ENCODE measurements at places on chromosomes 1 and 21. TPM values are rescaled to one million over a fixed set of nuclear protein-coding genes. Genes with fewer than 3 reads are reported as not detected.

DNA sequence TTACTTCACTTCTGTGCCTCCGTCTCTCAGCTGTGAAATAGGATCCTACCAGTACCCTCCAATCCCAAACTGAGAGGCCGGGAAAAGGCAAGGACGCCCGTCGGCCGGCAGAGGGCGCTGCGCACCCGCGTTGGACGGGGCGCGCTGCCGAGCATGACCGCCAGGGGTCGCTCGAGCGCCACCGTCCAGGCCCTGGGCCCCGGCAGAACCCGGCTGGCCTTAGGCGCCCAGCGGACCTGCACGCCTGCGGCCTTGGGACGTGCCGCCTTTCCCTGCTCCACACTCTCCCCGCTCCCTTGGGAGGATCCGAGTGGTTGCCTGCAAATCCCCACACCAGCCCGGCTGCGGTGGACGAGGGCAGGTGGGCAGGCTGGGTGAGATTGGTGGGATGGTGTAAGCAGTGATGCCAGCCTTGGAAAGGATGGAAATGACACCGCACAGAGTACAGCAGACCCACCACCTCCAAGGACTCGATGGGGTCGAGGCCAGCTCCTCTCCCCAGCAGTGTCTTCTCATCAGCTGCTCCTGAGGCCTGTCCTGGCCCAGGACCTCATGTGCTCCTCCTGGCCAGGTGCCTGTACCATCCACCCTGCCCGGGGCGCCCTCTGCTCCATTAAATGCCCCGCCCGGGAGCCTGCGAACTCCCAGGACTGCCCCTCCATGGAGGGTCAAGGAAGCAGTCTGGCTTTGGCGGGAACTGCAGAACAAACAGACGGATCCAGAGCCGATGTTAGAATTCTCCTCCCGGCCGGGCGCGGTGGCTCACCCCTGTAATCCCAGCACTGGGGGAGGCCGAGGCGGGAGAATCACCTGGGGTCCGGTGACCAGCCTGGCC, 47.4 kb upstream of the LBR start:
- DNase-seq, result peak; percentile 45

DNA sequence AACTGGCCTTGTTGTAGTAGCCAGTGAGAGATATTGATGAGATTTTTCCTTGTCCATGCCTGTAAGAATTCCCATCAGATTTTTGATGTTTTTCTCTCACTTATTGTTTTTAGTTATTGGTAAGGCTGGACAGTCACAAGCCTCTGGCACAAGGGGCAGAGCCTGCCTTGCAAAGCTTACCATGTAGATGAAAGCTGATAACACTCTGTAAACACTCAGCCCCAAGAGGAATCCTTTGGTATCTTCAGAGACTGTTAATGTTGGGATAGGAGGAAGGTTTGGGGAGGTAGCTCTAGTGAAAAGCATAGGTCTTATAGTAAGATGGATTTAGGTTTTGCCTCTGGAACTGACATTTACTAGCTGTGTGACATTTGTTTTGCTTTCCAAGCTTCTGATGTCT, 37.7 kb downstream of the MARK1 start:
- no peak for DNase-seq

- DNase-seq, result no peak
Observed at GRCh38 chr1:14439015-14439414, 159.5 kb upstream of the KAZN start.

- DNase-seq, result no peak
Observed at GRCh38 chr1:116131866-116132605, 20.8 kb downstream of the MAB21L3 start.

GRCh38 chr1:84634536-84635205, 55.6 kb downstream of the SSX2IP start:
- DNase-seq, result no peak

DNA sequence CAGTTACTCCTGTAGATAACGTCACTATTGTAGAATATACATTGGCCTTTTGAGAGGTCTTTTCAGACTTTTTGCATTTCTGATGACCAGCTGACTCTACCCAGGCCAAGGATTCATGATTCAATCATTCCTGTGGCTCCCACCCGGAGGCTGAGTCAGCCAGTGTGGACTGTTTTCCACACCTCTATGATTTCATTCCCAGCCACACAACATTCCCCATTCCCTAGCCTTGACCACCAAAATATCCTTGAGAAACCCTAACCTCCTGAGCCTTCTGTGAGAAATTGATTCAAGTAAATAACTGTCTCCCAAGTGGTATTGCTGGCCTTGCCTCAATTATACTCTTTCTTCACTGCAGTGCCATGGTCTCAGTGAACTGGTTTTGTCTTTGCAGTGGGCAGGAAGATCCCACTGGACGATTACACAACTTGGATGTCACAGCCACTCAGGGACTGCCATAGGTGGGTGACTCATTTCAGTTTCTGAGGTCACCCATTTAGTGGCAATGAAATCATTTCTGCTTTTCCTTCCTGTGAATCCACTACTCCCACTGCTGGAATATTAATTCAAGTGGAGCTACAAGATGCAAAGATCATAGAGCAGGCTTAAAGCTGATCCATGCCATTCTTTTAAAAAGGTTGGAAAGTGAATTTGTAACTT, 518.6 kb upstream of the ZP4 start:
- DNase-seq, result no peak

GRCh38 chr1:212478467-212479025, 45.8 kb downstream of the NENF start:
- no peak for DNase-seq

- DNase-seq, result no peak
Observed at GRCh38 chr1:83996621-83997020, 2.3 kb downstream of the TTLL7 start.

DNA sequence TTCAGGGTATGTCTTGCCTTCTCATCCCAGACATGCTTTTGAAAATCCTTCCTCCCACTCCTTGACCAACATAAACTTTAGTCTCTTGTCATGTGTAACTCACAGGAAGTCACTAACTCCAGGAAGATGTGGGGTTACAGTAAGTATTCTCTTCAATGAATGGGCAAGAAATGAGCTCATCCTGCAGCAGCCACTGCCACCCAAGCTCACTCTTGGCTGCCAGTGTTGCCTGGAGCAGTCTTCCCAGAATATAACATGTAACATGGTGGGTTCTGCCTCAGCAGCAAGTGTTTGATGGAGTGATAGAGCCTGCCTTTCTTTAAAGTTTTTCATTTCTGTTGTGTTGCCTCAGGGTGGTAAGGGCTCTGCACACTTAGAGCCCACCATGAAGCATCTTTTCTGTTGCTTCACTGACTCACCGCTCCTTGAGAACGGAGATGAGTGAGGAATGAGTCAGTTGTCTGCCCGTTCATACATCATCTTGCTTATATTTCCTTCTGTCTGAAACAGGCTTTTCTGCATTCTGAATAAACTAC, 187.0 kb downstream of the TPR start:
- DNase-seq, result no peak

- DNase-seq, result no peak
Observed at GRCh38 chr1:156801409-156802121, 15.1 kb downstream of the SH2D2A start.

DNA sequence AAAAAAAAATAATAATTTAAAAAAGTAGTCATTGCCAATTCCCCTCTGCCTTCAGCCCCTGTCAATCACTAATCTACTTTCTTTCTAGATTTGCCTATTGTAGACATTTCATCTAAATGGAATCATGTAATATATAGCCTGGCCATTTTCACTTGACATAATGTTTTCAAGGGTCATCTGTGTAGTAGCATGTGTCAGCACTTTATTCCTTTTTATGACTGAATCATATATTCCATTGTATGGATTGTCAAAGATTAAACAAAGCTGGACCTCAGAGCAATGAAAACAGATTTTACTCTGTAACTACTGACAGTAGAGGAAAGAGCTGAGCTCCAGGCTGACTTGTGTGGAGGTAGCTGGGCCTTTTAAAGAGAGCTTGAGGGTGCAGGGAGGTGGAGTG, 15.9 kb downstream of the VPS13D start:
- DNase-seq, result no peak

DNA sequence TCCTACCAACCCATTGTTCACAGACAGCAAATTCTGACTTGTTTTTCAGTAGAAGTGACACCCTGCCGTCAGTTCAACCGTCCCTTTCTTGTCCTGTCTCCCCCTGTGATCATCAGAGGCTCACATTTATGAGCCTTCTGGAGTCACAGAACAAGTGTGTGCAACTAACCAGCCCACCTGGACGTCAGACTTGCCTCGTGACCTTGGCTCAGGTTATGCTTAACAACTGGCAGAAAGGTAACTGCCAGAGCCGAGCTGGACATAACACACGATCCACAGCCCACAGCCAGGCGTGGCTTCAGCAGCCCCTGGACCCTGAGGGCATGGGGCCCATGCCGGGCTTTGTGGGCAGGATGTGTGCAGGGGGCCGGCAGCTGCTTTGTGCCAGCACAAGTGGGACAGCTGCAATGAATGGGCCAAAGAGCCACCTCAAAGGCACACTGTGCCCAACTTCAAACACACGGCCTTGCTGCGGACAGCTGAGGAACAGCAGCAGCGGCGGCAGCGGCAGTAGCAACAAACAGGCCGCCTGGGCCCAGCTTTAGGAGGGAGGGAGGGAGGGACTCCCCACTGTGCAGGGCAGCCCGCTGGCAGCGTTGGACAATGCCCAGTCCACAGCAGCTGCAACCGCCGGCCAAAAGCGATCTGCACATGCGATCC, 103.9 kb downstream of the ZBTB18 start:
- DNase-seq, result no peak

DNA sequence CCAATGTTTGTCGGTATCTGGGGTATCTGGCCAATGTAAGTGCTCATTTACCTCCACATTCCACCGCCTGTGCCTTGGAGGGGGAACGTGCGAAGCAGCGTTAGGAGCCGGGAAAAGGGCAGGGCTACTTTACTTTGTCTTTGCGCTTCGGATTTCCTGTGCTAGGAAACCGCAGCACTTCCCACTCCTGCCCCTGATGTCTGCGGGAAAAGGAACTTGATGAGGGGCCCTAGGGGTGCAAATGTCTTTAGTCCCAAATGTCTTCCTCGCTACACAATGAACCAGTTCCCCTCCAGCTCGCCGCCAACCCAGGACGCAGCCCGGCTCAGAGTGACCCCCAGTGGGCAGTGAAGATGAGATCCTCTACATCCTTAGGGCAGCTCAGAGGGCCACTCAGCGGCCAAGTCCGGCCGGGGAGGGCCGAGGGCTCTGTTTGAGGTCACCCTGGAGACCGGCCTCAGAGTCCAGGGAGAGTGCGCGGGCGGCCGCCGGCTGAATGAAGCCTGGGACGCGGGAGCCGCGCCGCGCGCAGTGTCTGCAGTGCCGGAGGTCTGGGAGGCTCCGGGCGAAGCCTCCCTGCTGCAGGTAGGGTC, at the start of gene DYNLT5:
TSS of gene DYNLT5 (plus strand) at position 460 of the 593 bp plus-strand sequence. CDS start 2,200 bp downstream, outside the sequence.
- no peak for DNase-seq

- DNase-seq, result no peak
Observed at GRCh38 chr1:99784143-99784542, 17.7 kb upstream of the FRRS1 start.

- no peak for DNase-seq
Observed at GRCh38 chr21:38734646-38735365, 70.9 kb upstream of the ETS2 start.

- DNase-seq, result no peak
Observed at GRCh38 chr21:41374867-41375533, 13.2 kb downstream of the MX2 start.

- no peak for DNase-seq
Observed at GRCh38 chr1:30525971-30526651, 197.3 kb downstream of the MATN1 start.

The SAMSN1 gene
- 11.3 TPM for polyA plus RNA-seq

The GBP5 gene
- 1.5 TPM for polyA plus RNA-seq

The CLCA2 gene
- 0.65 TPM for polyA plus RNA-seq

The MYCL gene
- 5.5 TPM for polyA plus RNA-seq

The DMBX1 gene
- not detected for polyA plus RNA-seq

The VHLL gene
- polyA plus RNA-seq, result not detected

The KIAA1614 gene
- 16.6 TPM for polyA plus RNA-seq

The RRAGC gene
- polyA plus RNA-seq, result 25.3 TPM
